ENCODE measurements at places on chromosomes 5 and 9. TPM values are rescaled to one million over a fixed set of nuclear protein-coding genes. Genes with fewer than 3 reads are reported as not detected.
A peak's percentile ranks its signal among the peaks of the same experiment; 100 is the strongest.

Gene KCNV2
- total RNA-seq: not detected

Gene PCDHB6
- total RNA-seq: not detected

Gene ARHGEF39
- total RNA-seq: 13.4 TPM

Gene HSPB3
- not detected for total RNA-seq

Gene CDKN2B
- 2.1 TPM for total RNA-seq

Gene AGXT2
- not detected for total RNA-seq

- no peaks in the 10 kb centered on the region for H3K4me1 ChIP-seq
- H3K27ac ChIP-seq: no peak overlapping the region
- no peak for DNase-seq
- H3K4me3 ChIP-seq: no peak overlapping the region
- peaks cover 4% of the 10 kb centered on the region for H3K36me3 ChIP-seq
These were observed 32.4 kb downstream of the DDX31 start for GRCh38 chr9:132637351-132637750.

- DNase-seq: no peak
- no peak overlapping the region for H3K4me3 ChIP-seq
- H3K27me3 ChIP-seq: no peaks in the 10 kb centered on the region
- H3K4me1 ChIP-seq: no peaks in the 10 kb centered on the region
These were observed 385.3 kb downstream of the PRELID2 start for GRCh38 chr5:145449794-145450193.

GRCh38 chr5:173178369-173178910 is 34.1 kb downstream of the BNIP1 start:
- no peak for DNase-seq
- no peak overlapping the region for H3K4me3 ChIP-seq
- no peak overlapping the region for H3K27ac ChIP-seq

DNA sequence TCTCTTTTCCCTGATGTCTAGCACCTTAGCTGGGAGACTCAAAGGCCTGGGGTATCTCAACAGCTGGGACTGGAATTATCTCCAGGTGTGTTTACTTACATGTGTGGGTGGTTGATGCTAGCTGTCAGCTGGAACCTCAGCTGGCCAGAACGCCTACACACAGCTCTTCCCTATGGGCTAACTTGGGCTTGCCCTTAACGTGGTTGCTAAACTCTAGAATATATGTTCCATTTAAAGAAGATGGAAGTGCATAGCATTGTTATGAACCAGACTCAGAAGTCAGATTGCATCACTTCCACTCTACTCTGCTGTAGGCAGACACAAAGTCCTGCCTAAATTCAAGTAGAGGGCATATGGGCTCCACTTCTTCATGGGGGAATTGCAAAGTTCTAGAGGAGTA is 29.3 kb downstream of the SGCD start:
- H3K27me3 ChIP-seq: peaks cover 5% of the 10 kb centered on the region
- no peaks in the 10 kb centered on the region for H3K36me3 ChIP-seq
- H3K27ac ChIP-seq: no peak overlapping the region
- no peaks in the 10 kb centered on the region for H3K4me1 ChIP-seq
- DNase-seq: no peak

DNA sequence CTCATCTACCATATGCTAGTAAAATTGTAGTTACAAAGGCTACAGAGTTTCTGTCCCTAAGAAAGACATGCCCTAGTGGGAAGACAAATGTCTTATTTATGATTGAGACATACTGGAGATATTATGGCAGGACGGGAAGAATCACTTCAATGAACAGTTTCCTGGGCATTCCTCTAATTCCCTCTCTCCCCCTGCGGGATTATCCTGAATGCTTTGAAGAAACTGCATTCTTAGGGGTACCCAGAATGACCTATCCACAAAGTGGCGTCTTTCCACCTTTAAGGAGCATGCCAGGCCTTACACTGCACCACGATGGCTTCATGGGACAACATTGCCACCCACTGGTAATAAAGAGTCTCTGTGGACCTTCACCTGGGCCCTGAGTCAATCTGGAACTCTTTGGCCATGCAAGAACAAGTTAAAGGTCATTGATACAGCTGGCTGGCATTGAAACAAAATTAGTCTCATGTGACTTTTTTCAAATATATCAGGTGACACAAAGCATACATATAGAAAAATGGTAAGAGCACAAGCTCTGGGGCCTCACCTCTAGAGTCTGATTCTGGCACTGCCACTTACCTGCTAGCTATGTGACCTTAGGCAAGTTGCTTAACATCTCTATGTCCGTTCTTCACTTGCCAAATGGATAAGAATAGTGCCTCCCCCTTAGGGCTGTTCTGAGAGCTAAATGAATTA is 32.0 kb downstream of the ANKRD55 start:
- peaks cover 2% of the 10 kb centered on the region for H3K4me1 ChIP-seq
- H3K4me3 ChIP-seq: no peak overlapping the region
- peaks cover 5% of the 10 kb centered on the region for H3K36me3 ChIP-seq
- no peaks in the 10 kb centered on the region for H3K27me3 ChIP-seq
- H3K27ac ChIP-seq: no peak overlapping the region

- DNase-seq: no peak
- H3K4me1 ChIP-seq: no peaks in the 10 kb centered on the region
- H3K36me3 ChIP-seq: no peaks in the 10 kb centered on the region
- H3K4me3 ChIP-seq: no peak overlapping the region
- no peaks in the 10 kb centered on the region for H3K27me3 ChIP-seq
These were observed 1087.7 kb downstream of the CDH12 start for GRCh38 chr5:21765406-21765805.

DNA sequence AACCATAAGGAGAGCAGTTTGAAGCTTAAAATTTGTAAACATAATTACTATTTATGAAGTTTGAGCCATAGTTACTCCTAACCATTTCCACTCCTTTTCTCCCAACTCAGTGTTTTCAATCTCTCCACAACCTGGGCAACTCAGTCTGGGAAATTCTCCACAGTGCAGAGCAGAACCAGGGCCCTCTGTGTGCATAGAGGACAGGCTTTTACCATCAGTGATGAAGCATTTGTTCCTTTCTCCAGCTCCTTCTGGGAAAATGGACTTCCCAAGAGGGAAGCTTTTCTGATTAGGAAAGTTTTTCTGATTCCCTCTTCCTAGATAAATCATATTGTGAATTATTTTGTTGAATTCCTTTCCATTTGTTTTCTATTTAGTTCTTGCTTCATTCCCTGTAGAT is 132.3 kb upstream of the MPDZ start:
- H3K27me3 ChIP-seq: no peaks in the 10 kb centered on the region
- no peaks in the 10 kb centered on the region for H3K4me1 ChIP-seq

DNA sequence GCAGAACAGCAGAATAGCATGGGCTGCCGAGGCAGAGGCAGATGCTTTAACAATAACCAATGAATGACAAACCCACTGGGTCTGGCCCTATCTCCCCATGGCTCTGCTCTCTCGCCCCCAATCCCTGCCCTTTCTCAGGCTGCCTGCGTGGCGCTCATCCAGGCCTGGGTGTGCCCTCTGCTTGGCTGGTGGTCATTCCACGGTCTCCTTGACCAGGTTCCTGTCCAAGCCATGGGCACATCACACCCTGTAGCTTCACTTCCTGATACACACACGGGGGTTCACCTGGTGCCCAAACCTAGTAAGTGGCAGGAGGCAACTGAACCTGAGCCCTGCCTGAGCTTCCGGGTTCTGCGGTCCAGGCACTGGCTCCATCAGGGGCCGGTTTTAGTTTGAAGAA is 87.6 kb downstream of the DAP start:
- H3K4me3 ChIP-seq: no peak overlapping the region
- no peak for DNase-seq
- H3K27ac ChIP-seq: no peak overlapping the region

DNA sequence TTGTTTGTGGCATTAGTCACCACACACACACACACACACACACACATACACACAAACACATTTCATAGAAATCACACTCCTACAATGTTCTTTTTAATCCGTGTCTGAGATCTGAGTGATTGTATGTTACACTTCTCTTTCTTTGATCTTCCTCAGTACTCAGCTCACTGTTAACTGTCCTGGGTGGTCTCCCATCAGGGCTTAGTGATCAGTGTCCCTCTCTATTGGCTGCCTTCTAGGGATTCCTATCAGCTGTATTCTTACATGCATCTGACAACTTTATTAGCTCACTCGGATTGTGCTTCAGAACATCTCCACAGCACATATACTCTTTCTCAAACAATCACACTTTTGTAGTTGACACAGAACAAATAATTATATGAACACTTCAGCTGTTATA is 170.2 kb upstream of the POU5F2 start:
- DNase-seq: no peak
- H3K27me3 ChIP-seq: no peaks in the 10 kb centered on the region
- H3K27ac ChIP-seq: no peak overlapping the region
- peaks cover 1% of the 10 kb centered on the region for H3K4me1 ChIP-seq
- no peak overlapping the region for H3K4me3 ChIP-seq

DNA sequence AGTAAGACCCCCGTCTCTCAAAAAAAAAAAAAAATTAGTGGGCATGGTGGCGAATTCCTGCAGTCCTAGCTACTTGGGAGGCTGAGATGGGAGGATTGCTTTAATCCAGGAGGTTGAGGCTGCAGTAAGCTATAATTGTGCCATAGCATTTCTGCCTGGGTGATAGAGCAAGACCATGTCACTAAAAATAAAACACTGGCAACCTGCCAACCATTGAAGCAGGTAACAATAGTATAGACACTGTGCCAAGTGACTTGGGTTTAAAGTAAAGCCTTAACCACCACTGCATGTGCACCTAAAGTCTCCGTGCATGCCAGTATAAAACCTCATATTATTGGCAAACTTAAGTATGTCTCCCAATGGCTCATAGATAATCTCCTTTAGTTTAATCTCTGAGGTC is 3.4 kb upstream of the APBA1 start:
- H3K4me3 ChIP-seq: no peak overlapping the region
- H3K27ac ChIP-seq: no peak overlapping the region
- H3K27me3 ChIP-seq: peaks cover 34% of the 10 kb centered on the region
- H3K4me1 ChIP-seq: peaks cover 4% of the 10 kb centered on the region
- H3K36me3 ChIP-seq: no peaks in the 10 kb centered on the region

- H3K4me3 ChIP-seq: no peak overlapping the region
- H3K27me3 ChIP-seq: peaks cover 8% of the 10 kb centered on the region
- DNase-seq: no peak
- H3K36me3 ChIP-seq: no peaks in the 10 kb centered on the region
These were observed 100.6 kb upstream of the NREP start for GRCh38 chr5:111857623-111858022.

DNA sequence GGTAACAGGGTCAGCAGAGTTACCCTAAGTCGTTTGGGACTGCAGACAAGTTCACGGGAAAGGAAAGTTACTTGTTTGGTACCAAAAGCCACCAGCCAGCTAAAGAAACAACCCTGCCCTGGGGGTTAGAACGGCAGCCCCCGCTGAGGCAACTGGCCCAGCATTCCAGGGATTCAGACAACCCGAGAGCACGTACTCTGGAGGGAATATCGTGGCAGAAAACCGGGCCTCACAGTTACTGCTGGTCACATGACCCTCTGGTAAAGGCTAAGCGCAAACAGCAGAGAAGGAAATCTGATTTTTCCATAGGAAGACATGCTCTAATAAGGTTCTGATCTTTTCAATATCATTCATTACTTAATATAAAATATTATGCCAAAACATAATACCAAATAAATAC is 22.5 kb upstream of the MLANA start:
- H3K4me3 ChIP-seq: no peak overlapping the region
- peaks cover 9% of the 10 kb centered on the region for H3K4me1 ChIP-seq
- no peak overlapping the region for H3K27ac ChIP-seq
- H3K27me3 ChIP-seq: no peaks in the 10 kb centered on the region
- no peak for DNase-seq
- no peaks in the 10 kb centered on the region for H3K36me3 ChIP-seq

GRCh38 chr9:129478961-129479630 is 141.8 kb downstream of the C9orf50 start:
- H3K36me3 ChIP-seq: no peaks in the 10 kb centered on the region
- H3K4me1 ChIP-seq: peaks cover 4% of the 10 kb centered on the region
- H3K27me3 ChIP-seq: peaks cover 12% of the 10 kb centered on the region
- no peak for DNase-seq

- H3K27me3 ChIP-seq: peaks cover 6% of the 10 kb centered on the region
- H3K27ac ChIP-seq: no peak overlapping the region
- peaks cover 5% of the 10 kb centered on the region for H3K4me1 ChIP-seq
- H3K4me3 ChIP-seq: no peak overlapping the region
- DNase-seq: no peak
These were observed 28.5 kb upstream of the CETN3 start for GRCh38 chr5:90438100-90438499.

GRCh38 chr5:9653811-9654210 is 23.7 kb upstream of the TAS2R1 start:
- H3K4me3 ChIP-seq: no peak overlapping the region
- no peaks in the 10 kb centered on the region for H3K4me1 ChIP-seq
- H3K27me3 ChIP-seq: peaks cover 2% of the 10 kb centered on the region
- no peaks in the 10 kb centered on the region for H3K36me3 ChIP-seq

DNA sequence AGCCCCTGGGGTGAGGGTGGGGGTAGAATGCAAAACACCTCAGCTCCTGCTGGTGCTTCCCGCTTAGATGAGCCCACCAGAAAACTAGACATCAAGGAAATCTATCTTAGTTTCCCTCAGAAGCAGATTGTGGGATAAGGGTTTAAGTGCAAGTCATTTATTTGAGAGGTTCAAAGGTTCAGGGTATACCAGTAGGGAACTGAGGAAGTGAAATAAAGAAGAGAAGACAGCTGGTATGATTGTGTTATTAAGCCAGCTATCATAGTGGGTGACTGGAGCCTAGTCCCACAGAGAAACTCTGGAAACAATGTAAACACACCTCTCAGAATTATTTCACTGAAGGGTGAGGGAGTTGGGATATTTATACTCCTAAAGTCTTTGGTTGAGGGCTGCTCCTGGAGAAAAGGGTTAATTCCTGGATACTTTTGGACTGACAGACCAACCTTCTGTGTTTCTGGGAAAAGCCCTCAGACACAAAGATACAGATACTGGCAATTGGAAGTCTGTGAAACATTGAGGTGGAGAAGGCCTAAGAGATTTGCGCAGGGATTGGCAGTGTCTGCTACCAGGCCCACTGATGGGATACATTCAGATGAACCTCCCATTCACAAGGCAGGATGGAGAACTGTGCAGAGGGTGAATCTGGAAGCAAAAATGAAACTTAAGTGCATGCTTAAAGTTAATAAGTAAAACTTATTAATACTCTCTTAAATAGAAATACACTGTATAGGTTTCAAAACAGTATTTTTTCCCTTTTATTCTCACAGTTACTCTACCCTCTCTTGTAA is 6.4 kb upstream of the DCTN4 start:
- peaks cover 18% of the 10 kb centered on the region for H3K4me1 ChIP-seq
- DNase-seq: no peak
- H3K27ac ChIP-seq: peak overlapping the region; percentile 61
- no peak overlapping the region for H3K4me3 ChIP-seq

- no peak overlapping the region for H3K4me3 ChIP-seq
- DNase-seq: no peak
- no peaks in the 10 kb centered on the region for H3K27me3 ChIP-seq
- no peaks in the 10 kb centered on the region for H3K36me3 ChIP-seq
- no peak overlapping the region for H3K27ac ChIP-seq
- H3K4me1 ChIP-seq: no peaks in the 10 kb centered on the region
These were observed 602.6 kb upstream of the DMAC1 start for GRCh38 chr9:8401961-8402705.

- no peak overlapping the region for H3K27ac ChIP-seq
- peaks cover 8% of the 10 kb centered on the region for H3K4me1 ChIP-seq
- H3K4me3 ChIP-seq: no peak overlapping the region
- DNase-seq: no peak
These were observed 39.8 kb upstream of the CRB2 start for GRCh38 chr9:123316053-123316718.

Data from activated naive CD8-positive, alpha-beta T cell treated with anti-CD3 and anti-CD28 coated beads, Interleukin-2, amount 10 ng/mL, durations not matched to agents 7 days and 5 days (primary cell).